Activated CD4-positive, alpha-beta memory T cell treated with anti-CD3 and anti-CD28 coated beads for 36 hours (primary cell): ENCODE measurements at places on chromosomes 1 and 21. TPM values are rescaled to one million over a fixed set of nuclear protein-coding genes. Genes with fewer than 3 reads are reported as not detected.

GRCh38 chr1:26530410-26530894 lies 891 bp downstream of the RPS6KA1 start:
- H3K4me1 ChIP-seq = peaks cover 35% of the 10 kb centered on the region
- H3K27me3 ChIP-seq = no peaks in the 10 kb centered on the region
- H3K27ac ChIP-seq = peak overlapping the region; percentile 10
- peak overlapping the region; percentile 82 for H3K4me3 ChIP-seq
- no peaks in the 10 kb centered on the region for H3K36me3 ChIP-seq

DNA sequence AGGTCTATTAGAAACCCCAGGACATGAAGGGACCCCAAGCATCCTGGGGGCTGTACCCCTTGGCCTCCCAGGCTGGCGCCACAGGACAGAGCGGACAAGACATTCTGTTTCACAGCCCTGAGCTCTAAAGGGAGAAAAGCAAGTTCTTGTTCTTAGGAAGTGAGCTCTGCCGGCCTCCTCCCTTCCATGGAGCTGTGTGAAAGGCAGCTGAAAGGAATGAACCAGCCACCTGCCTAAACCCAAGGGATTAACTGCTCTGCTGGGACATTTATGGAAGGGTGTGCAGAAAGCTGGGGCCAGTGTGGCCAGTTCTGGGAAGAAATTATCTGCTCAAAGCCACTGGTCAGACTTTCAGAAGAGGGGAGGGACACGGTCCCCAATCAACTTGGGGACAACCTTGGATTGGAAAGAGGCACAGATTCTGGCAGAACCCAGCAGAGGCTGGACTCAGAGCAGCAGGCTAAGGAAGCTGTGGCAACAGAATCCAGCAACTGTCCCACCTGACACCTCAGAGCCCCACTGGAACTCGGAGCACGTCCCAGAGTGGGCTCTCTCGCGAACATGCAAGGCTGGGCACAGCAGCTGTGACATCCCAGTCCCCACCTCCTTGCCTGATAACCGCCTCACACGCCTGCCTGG lies 2.1 kb downstream of the KLHL21 start:
- H3K4me1 ChIP-seq = peaks cover 40% of the 10 kb centered on the region
- no peak for DNase-seq
- H3K4me3 ChIP-seq = peak overlapping the region; percentile 91
- H3K27ac ChIP-seq = peak overlapping the region; percentile 95
- H3K27me3 ChIP-seq = no peaks in the 10 kb centered on the region

DNA sequence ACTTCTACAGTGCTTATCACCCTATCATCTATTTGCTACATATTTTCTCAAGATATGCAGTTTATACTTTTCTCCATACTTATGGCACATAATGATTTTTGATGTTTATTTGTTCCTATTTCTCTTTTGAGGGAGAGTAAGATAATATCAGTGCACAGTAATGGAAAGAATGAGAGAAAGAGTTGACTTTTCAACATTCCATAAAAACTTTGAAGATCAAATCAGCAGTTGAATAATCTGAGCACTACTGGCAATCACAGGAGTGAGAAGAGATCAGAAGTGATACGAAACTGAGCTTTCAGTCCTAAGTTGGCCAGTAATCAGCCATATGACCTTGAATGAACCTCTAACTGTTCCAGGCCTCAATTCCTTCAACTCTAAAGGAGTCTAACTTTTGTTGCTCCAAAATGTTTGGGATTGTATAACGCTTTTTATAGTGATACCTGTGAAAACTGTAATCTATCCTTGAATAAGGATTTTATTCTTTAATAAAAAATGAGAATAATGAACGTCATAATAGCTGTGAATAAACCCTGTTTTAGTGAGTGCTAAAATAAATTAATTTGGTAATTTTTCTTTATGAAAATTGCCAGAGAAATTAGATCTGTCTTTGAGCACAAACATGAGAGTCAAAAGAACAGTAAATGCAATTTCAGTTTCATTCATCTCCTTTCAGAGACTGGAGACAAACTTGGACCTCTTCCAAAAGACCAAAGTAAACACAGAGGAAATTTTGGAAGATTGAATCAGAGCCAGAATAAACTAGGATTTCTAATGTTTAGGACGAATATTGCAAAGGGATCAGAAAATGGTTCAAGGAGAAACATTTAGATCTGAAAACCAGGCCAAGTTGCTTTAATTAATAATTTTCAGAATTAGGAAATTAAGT lies 309.9 kb downstream of the ADGRL2 start:
- no peak overlapping the region for H3K4me3 ChIP-seq
- no peaks in the 10 kb centered on the region for H3K4me1 ChIP-seq
- no peak overlapping the region for H3K27ac ChIP-seq
- DNase-seq = no peak

DNA sequence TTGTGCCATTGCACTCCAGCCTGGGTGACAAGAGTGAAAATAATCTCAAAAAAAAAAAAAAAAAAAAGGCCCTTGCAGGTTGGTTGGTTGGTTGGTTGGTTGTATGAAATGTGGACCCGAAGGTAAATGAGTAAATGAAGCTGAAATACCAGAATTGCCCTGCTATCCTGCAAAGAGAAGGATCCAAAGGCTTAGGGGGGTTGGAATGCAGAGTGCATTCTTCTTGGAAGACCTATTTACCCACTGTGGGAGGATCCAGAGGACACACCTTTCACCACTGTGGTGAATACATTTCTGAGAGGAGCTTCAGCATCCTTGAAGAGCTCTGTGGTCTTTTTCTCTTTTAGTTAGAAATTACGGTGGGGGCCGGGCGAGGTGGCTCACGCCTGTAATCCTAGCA lies 28.7 kb upstream of the EIF4G3 start:
- no peak overlapping the region for H3K27ac ChIP-seq
- H3K4me3 ChIP-seq = no peak overlapping the region
- H3K4me1 ChIP-seq = peaks cover 7% of the 10 kb centered on the region
- no peaks in the 10 kb centered on the region for H3K27me3 ChIP-seq

DNA sequence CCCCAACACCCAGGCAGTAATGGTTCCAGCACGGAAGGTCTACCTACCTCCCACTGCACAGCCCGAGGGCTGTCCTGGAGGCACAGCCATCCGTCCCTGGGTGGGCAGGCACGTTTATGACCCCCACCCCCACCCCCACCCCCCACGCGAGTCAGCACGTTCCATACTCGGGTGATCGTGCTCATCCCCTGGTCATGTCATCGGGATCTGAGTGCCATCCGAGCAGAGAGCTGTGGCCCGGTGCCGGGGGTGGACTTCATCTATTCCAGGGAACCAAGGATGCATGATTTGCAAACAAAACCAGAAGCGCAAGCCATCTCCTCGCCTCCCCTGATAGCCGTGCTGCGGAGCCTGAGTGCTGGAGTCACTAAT lies 1.1 kb downstream of the TSPEAR start:
- H3K27ac ChIP-seq = no peak overlapping the region
- peaks cover 6% of the 10 kb centered on the region for H3K36me3 ChIP-seq
- H3K4me1 ChIP-seq = peaks cover 34% of the 10 kb centered on the region
- peak; percentile 9 for DNase-seq

DNA sequence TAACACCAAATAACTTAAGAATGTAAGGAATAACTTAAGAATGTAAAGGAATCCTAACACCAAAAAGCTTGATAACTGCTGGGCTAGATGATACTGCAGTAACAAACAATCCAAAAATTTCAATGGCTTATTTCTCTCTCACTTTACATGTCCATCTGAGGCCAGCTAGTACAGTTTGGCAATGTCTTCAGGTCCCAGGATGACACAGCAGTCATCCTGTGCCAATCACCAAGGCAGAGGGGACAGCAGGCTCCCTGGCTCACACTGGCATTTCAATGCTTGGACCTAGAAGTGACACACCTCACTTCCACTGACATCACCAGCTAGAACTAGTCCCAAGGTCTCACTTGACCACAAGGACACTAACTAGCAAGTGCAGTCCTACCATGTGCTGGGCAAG lies 15.3 kb downstream of the DNAJC11 start:
- H3K4me1 ChIP-seq = peaks cover 16% of the 10 kb centered on the region
- H3K4me3 ChIP-seq = no peak overlapping the region
- no peaks in the 10 kb centered on the region for H3K27me3 ChIP-seq
- no peak overlapping the region for H3K27ac ChIP-seq
- no peaks in the 10 kb centered on the region for H3K36me3 ChIP-seq

GRCh38 chr1:234961456-234962339 lies 166.9 kb downstream of the TOMM20 start:
- DNase-seq = peak; percentile 51
- H3K4me1 ChIP-seq = peaks cover 81% of the 10 kb centered on the region
- H3K4me3 ChIP-seq = peak overlapping the region; percentile 63
- H3K27ac ChIP-seq = peak overlapping the region; percentile 98
- H3K36me3 ChIP-seq = peaks cover 12% of the 10 kb centered on the region

Gene AGMAT
- total RNA-seq = 13.9 TPM
